GM23248 (cell line): ENCODE measurements at places on chromosomes 3 and 15.

GRCh38 chr3:195884691-195885035, 23.7 kb downstream of the TNK2 start:
- no peak for DNase-seq

DNA sequence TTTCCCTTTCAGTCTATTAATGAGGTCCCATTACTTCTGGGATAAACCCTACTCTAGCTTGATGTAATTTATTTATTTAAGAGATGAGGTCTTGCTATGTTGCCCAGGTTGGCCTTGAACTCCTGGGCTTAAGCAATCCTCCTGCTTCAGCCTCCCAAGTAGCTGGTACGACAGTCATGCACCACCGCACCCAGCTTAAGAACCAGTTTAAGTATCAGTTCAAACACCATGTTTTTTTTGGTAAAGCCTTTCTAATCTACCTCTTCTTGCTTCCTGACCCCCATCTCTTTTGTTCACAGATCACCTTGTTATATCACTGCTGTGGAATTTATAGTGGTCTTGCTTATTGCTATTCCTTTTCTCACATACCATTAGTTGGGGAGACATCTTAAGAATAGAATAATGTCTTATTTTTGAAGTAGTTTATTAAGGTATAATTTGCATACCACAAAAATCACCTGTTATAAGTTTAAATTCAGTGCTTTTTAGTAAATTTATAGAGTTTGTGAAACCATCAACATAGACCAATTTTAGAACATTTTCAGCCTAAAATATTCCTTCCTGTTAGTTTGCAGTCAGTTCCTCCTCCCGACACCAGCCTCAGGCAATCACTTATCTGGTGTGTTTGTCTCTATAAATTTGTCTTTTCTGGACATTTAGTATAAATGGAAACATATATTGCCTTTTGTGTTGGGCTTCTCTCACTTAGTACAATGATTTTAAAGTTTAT, 257.9 kb downstream of the PDCD6IP start:
- DNase-seq: no peak

- DNase-seq: peak; percentile 63
These were observed 1.3 kb downstream of the ZNF445 start for GRCh38 chr3:44476181-44476611.

DNA sequence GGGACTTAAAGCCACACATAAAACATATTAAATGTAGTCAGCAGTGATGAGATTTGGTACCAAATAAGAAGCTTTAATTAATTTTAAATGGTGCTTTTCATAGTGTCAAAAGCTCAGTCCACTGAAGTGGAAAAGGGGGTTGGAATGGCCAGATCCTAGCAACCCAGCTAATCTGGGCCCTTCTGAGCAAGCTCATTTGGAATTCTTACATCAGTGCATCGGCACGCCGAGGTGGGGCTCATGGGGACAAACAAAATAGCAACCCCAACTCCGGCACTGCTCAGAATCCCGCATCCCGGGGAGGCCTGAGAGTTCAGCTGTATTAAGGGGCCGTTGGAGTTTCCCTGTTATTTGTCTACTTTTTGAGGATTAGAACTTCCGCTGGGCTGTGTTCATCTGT, 526.4 kb downstream of the SOX2 start:
- no peak for DNase-seq

- DNase-seq: no peak
These were observed 195.4 kb upstream of the LPP start for GRCh38 chr3:187958432-187959003.

- DNase-seq: no peak
These were observed 133.1 kb upstream of the LRRN1 start for GRCh38 chr3:3665961-3666640.

DNA sequence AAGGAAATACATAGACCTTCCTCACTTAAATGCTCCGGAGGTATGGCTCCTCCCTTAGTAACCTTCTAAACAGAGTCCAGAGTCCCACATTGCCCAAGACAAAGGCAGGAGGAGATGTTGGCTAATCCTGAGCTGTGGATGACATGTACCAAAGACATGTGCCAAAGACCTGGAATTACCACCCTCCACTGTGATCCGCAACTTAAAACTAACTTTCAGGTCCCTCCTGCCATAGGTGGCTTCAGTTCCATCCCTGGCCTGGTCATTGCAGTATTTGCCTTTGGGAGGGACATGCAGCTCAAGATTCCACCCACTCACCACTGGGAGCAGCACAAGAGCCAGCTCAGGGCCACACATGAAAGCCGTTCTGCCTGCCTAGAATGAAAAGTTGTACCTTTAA, 28.0 kb downstream of the MYZAP start:
- peak; percentile 20 for DNase-seq

DNA sequence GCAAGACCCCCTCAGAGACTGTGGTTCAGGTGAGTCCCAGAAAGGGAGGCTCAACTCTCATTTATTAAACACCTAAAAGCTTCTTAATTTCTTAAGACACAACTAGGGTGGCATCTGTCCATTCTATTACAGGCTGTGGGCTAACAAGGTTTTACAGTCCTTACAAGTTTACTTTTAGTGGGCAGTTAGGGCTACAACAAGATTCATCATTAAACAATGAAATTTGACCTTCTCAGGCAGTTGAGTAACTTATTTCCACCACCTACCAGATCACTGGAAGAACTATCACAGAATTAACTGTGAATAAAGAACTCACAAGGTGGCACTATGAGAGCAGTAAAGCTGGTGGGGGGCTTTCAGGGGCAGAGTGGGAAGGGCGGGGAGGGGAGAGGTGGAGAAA, 132.6 kb downstream of the PLD1 start:
- DNase-seq: no peak

DNA sequence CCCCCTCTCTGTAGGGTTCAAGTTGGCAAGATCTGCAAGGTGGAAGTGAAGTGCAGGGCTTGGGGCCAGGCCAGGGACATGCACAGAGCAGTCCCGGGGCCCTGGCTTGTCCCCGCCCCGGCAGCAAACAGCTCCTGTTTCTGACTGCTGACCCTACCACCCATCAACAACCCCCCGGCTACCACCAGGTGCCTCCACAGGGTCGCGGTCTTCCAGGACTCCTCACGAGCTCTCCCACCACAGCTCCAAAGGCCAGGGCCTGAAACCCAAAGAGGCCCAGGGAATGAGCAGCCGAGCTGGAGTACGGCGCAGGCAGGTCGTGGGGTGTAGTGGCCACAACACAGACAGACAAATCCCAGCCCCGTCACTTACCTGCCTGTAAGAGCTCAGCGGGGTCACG, 121.3 kb upstream of the SMAD3 start:
- no peak for DNase-seq

DNA sequence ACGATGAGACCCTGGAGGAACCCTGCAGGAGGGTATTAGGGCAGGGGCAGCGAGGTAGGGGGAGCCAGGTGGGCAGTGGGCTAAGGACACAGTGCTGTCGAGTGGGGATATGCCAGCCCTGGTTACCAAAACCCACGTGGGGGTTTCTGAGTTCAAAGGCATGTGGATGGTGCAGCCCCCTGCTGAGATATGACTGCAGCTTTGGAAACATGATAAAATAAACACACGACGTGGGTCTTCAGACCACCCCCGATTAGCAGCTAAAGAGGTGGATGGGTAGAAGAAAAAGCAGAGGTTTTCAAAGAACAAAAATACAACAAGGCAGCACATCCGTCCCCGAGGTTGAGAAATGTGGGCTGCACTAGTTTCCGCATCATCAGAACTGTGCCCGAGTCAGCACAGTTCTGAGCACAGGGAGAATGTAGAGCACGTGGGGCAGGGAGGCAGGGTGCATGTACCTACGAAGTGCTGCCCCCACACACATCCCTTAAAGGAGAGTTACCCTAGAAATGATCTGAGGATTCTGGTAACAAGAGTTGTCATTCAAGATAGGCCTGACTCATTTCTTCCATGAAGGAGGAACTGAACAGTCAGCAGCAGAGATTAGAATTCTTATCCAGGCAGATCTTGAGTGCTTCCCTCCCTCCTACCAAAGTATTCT, 121.3 kb downstream of the RPLP1 start:
- DNase-seq: peak; percentile 68

GRCh38 chr15:48898032-48898431, 20.1 kb downstream of the EID1 start:
- peak; percentile 19 for DNase-seq

- peak; percentile 56 for DNase-seq
These were observed 28.6 kb downstream of the DAPK2 start for GRCh38 chr15:64017591-64018163.

GRCh38 chr15:73268457-73268856, 100.3 kb downstream of the HCN4 start:
- peak; percentile 14 for DNase-seq

- DNase-seq: peak; percentile 24
These were observed 51.0 kb upstream of the TRA2B start for GRCh38 chr3:185988816-185989175.
